OCI-M1 (cell line): ENCODE measurements at places on chromosomes 3 and 15.

GRCh38 chr15:70777170-70777926, 14.0 kb upstream of the UACA start:
- peak; percentile 21 for DNase-seq

DNA sequence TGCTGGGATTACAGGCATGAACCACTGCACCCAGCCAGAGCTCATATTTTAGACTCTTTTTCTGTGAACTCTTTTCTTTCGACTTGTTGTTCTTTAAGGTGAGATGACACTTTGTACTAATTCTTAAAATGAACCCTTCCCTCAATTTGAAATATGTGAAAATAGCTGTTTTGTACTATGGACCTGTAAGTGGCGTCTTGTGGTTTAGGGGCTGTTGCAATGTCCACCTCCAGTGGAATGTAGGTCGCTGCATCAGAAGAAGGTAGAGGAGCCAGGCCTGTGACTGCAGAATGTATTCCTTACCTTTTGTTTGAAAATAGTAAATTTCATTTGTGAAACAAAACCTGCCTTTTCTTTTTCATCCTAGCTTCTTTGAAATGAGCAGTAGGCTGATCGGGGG, 38.9 kb downstream of the FNDC3B start:
- no peak for DNase-seq

- peak; percentile 7 for DNase-seq
These were observed 25.6 kb upstream of the VPS8 start for GRCh38 chr3:184786280-184786941.

DNA sequence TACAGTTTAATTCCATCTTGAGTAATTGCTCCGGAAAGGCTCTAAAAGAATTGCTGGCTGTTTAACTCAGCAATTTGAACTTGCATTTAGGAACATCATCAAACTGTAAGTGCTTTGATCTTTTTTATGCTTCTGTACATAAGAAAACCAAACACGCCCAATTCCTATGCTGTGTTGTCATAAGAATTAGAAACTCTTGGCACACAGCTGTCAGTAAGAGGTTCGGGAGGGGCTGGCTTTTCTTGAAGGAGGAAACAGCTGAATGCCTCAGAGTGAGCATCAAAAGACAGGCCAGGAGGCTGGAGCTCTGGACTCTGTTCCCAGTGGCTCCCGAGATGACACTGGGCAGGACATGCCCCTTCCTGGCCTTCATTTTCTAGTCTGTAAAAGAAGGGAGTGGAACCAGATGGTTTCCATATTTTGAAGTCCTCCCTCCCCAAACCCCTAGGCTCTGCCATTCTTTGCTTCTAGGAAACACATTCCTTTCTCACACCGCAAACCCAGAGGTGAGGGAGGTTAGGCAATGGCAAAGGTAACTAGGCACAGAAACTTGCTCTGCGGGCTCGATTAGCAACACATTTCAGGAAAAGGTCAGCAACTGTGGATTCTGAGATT, 73.7 kb upstream of the DLG1 start:
- no peak for DNase-seq

DNA sequence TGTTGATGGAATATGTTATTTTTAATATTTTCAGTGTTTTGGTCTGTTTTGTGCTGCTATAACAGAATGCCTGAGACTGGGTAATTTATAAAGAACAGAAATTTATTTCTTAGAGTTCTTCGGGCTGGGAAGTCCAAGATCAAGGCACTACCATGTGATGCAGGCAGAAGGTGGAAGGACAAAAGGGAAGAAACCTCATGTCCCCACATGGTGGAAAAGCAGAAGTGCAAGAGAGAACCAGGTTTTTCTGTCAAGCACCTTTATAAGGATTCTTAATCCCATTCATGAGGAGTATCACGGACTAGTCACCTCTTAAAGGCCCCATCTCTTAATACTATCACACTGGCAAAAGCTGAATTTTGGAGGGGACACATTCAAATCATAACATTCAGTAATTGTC, 57.9 kb upstream of the EPHB3 start:
- no peak for DNase-seq

- no peak for DNase-seq
These were observed 145.3 kb downstream of the CD47 start for GRCh38 chr3:107945417-107946094.

DNA sequence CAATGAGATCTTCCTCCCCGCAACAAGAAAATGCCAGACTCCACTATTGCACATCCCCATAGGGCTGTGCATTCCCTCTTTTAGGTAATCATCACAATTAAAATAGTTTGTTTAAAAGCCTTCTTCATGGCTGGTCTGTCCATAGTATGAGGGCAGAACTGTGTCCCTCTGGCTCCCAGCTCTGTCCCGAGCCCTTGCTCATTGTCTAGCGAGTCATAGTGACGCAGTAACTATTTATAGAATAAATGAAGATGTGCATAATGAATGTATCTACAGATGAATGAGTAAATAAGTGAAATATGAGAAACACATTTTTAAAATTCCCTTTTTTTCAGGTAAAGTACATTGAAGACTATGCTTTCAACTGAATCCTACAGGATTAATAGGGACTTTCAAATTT, 128.4 kb upstream of the TMC3 start:
- DNase-seq: no peak

- no peak for DNase-seq
These were observed 105.5 kb downstream of the SLC25A26 start for GRCh38 chr3:66326340-66326739.

GRCh38 chr3:125378762-125379161, 3.6 kb upstream of the ZNF148 start:
- DNase-seq: no peak

- no peak for DNase-seq
These were observed 26.7 kb upstream of the STAG1 start for GRCh38 chr3:136778865-136779264.

DNA sequence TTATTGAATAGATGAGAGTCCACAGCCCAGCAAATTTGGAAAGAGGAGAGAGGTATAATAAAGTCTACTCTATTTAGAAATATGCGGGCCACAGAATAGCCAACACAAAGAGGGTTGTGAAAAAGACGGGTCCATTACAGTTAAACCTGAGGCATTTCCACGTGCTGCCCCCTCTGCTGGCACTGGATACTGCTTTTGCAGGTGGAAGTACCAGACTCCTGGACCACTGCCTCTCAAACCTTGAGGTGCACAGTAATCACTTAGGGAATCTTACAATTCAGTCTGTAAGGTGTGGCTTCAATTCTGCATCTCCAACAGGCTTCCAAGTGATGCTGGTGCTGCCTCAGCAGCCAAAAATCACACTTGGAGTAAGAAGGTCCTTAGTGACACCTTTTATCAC, 3.0 kb upstream of the TFDP2 start:
- no peak for DNase-seq

- DNase-seq: no peak
These were observed 9.3 kb downstream of the GXYLT2 start for GRCh38 chr3:72896996-72897757.

- no peak for DNase-seq
These were observed 586.6 kb downstream of the NAALADL2 start for GRCh38 chr3:175445741-175446140.

GRCh38 chr3:171057072-171057471, 30.6 kb upstream of the SLC2A2 start:
- DNase-seq: no peak

DNA sequence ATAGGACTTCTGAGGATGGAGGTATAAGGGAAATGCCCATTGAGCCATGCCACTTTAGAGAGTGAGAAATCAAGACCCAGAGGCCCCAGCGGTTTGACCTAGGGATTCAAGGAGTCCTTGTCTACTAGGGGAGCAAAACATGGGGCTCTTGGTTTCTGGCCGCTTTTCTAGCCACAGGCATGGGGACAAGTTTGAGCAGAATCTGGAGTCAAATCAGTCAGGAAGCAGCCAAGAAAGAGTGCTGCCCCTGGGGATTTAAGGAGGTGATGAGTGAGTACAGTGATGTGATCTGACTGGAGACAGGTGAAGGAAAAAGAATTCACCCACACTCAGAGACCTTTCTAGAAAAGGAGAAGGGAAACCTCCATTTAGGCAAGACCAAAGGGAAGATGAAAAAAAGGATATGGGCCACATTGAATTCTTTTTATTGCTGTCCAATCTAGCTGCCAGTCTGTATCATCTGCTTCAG, 244.0 kb upstream of the TBC1D5 start:
- DNase-seq: no peak

GRCh38 chr3:177601152-177601551, 403.9 kb upstream of the TBL1XR1 start:
- DNase-seq: no peak

GRCh38 chr3:459311-459670, 262.7 kb downstream of the CHL1 start:
- no peak for DNase-seq

GRCh38 chr3:36381311-36381956, 1.1 kb downstream of the STAC start:
- no peak for DNase-seq

DNA sequence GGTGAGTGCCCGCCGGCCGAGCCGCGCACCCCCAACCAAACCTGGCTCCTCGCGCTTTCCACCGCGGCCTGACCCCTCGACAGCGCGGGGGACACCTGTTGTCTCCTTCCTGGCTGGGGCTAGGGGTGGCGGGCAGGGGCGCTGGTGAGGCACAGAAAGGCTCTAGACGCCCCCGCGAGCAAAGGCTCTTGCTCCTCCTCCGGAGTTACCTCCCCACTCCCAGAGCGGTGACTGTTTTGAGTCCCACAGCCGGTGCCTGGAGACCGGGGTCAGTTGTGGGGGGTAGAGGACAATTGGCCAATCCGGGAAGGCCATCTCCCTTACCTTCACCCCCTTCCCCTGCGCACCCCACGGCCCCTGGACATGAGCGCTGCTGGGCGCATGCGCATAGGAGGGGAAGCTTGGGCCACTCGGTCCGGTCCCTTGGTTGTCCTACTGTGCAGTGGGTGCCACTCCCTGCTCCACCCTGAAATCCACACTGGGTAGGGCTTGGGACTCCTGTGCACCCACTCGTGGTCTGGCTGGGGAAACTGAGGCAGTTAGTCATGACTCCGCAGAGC, 554 bp downstream of the CHST13 start:
- DNase-seq: no peak

- peak; percentile 44 for DNase-seq
These were observed 1.1 kb upstream of the WDR82 start for GRCh38 chr3:52279596-52279995.

GRCh38 chr3:5497497-5497896, 310.0 kb downstream of the EDEM1 start:
- peak; percentile 67 for DNase-seq

GRCh38 chr15:29242456-29243242, 27.0 kb downstream of the NSMCE3 start:
- no peak for DNase-seq

DNA sequence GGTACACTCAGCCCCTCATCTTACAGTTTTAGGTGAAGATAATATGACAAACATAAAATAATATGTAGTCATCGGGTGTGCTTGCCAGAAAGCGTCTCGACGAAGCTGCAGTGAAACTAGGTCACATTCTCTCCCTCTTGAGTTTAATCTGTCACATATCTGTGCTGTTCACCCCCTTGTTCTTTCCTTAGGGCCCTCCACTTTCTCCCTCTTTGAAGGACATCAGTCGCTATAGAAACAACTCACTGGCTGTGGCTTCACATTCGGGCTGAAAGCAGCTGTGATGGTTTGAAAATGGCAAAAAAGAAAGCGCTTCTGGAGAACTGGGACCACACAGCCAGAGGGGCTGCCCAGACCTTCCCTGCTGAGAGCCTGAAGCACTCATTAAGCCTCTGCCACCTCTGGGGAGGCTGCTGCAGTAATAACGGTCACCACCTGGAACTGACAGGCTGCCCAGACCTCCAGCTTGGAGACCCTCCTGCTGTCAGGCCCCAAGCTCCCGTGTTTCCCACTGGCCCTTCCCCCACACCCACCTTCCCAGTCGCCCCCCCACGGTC, 50.3 kb downstream of the ABTB1 start:
- DNase-seq: no peak

- no peak for DNase-seq
These were observed 894.7 kb downstream of the OTOL1 start for GRCh38 chr3:162391301-162391700.

GRCh38 chr3:37218206-37218605, 43.8 kb upstream of the LRRFIP2 start:
- no peak for DNase-seq

DNA sequence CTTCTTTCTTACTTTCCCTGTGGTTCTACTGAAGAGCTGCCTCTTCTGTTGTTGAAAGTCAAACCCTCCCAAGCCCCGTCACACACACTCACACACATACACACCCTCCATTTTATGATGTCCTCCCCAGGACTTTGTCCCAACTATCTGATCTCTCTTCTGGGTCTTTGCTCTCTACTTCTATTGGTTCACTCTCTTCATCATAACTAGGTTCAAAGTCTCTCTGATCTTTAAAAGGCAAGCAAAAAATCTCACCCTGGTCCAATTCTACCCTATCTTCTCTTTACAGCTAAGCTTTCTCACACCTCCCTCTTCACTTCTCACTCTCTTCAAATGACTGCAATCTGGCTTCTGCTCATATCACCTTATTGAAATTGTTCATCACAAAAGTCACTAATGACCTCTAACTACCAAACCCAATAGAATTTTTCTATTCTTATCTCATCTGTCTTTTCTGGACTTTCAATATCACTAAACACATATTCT, 34.8 kb downstream of the LRRFIP2 start:
- DNase-seq: peak; percentile 33

- DNase-seq: no peak
These were observed 31.6 kb downstream of the SCAP start for GRCh38 chr3:47444103-47444502.

- DNase-seq: peak; percentile 42
These were observed 3.5 kb upstream of the CPNE4 start for GRCh38 chr3:132038198-132038825.

DNA sequence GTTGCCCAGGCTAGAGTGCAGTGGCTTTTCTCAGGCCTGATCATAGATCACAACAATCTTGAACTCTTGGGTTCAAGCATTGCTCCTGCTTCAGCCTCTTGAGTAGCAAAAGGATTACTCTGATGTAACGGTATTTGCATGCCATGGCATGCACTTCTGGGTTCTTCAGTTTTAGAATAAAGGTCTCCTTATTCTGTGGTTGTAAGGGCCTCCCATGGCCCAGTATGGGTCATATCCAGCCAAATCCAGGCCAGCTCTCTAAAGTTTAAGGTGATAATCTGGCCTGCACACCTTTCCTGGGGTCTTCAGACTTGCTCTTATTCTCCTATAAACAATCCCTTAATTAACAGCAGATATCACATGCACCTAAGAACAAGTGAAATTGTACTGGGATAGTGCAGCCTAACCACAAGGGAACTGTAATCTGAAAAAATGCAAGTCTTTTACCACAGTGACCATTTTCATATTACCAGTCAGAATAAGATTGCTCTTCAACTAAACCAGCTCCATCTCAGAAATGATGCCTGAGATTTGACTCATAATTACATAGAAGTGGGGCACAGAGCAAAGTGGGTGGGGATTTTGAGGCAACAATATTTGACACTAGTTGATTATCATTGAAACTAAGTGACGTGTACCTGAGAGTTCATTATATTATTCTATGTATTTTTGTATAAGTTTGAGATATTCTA, 25.4 kb downstream of the COMMD2 start:
- DNase-seq: no peak

GRCh38 chr3:151169262-151169947, 33.6 kb downstream of the GPR171 start:
- peak; percentile 49 for DNase-seq

- DNase-seq: peak; percentile 75
These were observed 17.6 kb upstream of the CCDC174 start for GRCh38 chr3:14633819-14634424.

- no peak for DNase-seq
These were observed 61.0 kb upstream of the ST3GAL6 start for GRCh38 chr3:98702166-98702565.
